ENCODE measurements at places on chromosomes 13 and 19.

DNA sequence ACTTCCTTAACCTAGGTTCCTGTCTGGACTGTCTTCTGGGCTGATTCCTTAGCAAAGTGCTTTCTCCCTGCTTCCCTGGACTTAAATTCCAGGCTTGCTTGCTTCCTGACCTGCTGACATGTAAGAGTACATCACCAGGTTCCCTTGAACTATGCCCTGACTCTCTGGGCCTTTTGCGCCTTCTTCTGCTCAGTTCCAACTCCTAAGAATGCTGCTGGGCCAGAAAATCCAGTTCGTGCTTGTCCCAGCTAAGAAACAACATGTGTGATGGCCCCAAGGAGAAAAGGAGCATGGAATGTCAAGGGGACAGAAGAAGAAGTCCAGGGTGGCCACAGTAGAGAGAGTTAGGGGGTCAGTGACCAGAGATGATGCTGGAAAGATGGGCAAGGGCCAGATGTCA lies 42.6 kb upstream of the MBNL2 start:
- no peak for DNase-seq

GRCh38 chr19:38025909-38026307 lies 118.9 kb downstream of the SIPA1L3 start:
- DNase-seq: no peak

GRCh38 chr13:51726446-51727193 lies 77.3 kb downstream of the DHRS12 start:
- no peak for DNase-seq

GRCh38 chr13:110524541-110525257 lies 36.8 kb downstream of the RAB20 start:
- DNase-seq: peak; percentile 73

GRCh38 chr19:48480183-48480557 lies 11.0 kb downstream of the CYTH2 start:
- peak; percentile 92 for DNase-seq

DNA sequence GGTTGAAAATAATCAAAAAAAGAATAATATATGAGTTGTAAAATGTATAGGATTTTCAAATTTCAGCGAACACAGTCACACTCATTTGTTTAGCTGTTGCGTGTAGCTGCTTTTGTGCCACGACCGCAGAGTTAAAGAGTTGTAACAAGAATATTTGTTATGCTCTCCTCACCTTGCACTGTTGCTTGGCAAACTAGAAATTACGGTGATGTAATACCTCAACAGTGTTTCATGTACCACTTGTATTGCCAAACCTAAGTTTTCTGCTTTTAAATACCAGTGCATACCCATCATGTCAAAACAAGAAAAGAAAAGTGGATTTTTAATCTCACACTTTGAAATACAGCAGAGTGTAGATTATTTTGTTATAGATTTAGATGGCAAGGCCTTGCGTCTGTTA lies 201.1 kb downstream of the NBEA start:
- no peak for DNase-seq

DNA sequence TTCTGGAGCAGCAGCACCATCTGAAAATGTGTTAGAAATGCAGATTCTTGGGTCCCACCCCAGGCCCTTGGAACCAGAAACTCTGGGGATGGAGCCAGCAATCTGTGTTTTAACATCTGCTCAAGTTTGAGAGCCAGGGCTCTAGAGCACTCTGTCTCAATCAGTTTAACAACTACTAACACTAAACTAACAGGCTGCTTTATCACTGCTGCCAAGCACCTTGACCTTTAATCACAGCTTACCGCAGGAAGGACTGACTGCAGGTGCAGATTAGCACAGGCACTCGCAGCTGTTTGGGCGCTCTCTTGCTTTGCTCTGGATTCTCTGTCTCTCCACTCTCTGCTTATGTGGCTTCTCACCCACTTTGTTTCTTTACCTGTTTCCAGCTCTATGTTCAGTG lies 163.5 kb downstream of the MTUS2 start:
- DNase-seq: no peak

GRCh38 chr19:29476528-29476927 lies 49.3 kb upstream of the VSTM2B start:
- DNase-seq: no peak

GRCh38 chr13:24313439-24313838 lies 4.1 kb downstream of the C1QTNF9 start:
- DNase-seq: no peak

GRCh38 chr19:23957660-23958281 lies 43.1 kb downstream of the ZNF726 start:
- no peak for DNase-seq

- no peak for DNase-seq
Measured at GRCh38 chr19:31957711-31958110, 387.7 kb upstream of the ZNF507 start.

DNA sequence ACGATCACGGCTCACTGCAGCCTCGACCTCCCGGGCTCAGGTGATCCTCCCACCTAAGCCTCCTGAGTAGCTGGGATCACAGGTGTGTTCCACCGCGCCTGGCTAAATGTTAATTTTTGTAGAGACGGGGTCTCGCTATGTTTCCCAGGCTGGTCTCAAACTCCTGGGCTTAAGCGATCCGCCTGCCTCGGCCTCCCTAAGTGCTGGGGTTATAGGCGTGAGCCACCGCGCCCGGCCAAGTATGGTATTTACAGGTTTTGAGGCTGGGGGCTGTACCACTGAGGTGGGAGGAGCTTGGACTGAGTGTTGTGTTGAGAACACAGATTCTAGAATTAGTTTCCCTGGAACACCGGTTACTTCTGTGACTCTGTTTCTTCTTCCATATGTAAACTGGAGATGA lies 452 bp upstream of the PPM1N start:
- no peak for DNase-seq

DNA sequence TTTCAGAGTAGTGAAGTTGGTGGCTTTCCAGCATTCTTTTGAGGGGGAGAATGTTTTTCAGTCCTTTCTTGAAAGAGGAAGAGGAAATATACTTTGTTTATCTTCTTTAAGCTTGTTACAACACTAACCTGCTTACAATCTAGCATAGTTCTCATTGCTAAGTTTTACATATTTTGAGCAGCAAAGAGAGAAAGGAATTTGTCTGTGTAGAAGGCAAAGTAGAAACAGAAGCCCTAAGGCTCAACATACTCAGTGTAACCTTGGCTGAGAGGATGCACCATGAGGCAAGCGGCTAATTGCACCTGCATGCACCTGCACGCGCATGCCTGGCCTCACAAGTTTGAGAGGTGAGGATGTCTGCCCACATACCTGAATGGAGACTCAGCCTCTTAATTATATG lies 2.2 kb downstream of the FRY start:
- DNase-seq: no peak

DNA sequence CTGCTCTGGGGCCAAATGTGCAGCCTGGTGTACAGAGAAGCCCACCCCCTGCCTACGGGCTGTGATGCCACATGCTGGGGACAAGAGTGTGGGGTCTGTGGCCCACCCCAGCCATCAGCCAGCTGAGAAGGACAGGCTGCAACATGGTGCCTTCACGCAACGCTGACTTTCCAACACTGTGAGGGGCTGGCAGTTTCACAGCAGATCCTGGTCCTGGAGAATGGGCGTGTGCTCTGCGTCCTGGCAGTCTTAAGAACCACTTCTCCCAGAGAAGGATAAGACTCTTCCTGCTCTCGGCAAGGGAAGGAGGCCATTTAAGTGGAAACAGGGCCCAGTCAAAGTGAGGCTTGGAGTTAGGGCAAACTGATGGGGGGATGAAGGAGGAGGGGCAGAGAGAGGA lies 4.6 kb downstream of the LRRC4B start:
- DNase-seq: no peak

- DNase-seq: no peak
Measured at GRCh38 chr19:48421548-48421947, 24.2 kb upstream of the GRWD1 start.

- DNase-seq: no peak
Measured at GRCh38 chr13:64397701-64398100, 2832.4 kb downstream of the PCDH9 start.

DNA sequence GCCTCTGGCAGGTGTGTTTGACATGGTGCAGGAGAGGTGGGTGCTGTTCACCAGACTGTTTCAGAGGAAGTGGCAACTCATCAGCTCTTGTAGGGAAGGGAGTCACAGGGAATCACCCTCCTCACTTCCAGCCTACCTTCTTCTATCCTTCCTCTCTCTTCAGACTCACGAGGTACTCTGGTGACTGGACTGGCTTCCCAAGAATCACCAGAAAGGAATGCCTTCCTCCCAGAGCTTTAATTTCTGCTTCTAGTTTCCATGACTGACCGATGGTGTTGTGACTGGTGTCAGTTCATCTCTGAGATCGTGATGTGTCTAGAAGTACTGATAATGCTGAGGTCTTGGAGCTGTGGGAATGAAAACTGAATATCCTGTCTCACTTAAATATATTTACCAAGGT lies 247.3 kb downstream of the KCTD12 start:
- no peak for DNase-seq

- no peak for DNase-seq
Measured at GRCh38 chr19:10643968-10644259, 10.2 kb upstream of the ILF3 start.

GRCh38 chr19:2500841-2501261 lies 24.9 kb downstream of the GADD45B start:
- no peak for DNase-seq

GRCh38 chr13:95155093-95155492 lies 146.2 kb downstream of the ABCC4 start:
- no peak for DNase-seq

DNA sequence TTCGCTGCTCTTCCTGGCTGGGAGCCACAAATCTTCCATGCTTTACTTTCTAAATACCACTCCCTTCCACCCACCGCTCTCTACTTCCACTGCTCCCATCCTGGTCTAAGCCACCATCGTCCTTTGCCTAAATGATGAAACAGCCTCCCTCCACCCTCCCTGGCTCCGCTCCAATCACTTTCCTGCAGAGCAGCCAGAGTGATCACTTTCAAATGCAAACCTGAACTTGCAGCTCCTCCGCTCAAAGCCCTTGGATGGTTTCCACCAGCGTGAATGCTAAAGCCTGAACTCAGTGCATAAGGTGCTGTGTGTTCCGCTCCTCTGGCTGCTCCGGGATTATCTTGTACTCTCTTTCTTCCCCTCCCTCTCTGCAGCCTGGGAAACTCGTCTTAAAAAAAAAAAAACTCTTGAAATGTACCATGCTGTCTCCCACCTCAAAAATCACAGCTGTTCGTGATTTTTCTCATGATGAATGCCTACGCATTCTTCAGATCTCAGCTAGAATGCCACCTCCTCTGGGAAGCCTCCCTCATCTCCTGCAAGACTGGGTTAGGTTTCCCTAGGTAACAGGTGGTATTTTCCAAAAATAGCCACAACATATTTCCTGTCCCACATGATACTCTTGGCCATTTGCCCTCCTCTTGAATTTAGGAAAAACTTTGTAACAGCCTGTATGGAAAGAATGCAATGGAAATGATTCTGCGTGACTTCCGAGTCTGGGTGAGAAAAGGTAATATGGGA lies 3.7 kb upstream of the SIN3B start:
- peak; percentile 81 for DNase-seq

DNA sequence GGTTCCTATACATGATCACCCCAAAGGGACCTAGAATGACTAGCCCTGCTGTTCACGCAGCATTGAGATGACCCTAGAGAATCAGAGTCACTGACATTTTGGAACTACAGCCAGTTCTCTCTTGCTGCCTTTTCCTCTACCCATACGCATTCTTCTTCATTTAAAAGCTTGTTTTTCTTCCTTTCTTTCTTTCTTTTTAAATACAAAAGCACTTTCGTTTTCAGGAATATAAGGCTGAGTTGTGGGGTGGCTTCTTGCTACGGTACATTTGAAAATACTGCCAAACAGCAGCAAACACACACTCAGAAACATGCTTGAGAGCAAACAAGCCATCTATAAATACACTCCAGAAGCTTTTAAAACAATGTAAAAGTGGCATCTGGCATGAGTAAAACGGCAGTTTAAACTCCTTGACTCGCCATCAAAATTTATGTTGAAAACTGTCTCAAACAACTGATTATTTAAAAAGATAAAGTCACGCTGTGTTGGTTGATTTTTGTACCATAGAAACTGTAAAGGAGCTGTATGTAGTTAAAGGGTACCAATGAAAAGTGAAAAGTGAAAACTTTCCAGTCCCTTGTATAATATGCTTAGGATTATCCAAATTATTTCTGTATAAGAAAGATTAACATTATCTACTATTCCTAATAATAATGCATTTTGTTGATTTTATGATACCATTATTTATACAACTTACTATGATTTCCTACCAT lies 95.6 kb downstream of the PCDH9 start:
- no peak for DNase-seq

DNA sequence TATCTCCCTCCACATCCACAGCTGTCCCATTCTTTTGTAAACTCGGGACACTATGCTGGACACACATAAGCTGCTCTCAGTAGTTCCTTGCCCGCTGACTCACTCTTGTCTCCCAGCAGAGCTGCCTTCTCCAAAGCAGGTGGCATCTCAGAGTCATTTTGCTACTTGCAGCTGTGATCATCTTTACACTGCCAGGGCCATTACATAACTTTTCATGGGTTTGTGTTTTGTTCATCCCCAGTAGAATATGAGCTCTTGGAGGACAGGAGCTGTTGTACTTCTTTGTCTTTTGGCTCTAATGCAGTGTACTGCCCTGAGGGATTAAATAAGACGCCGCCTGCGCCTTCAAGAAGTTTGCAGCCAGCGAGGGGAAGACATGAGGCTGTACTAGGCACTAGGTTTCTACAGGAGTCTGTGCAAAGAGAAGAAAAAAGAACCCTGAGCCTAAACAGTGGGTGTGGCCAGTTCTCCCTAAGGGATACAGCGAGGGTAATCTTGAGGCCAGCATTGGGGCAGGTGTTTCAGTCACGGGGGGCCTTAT lies 40.8 kb upstream of the GPR183 start:
- DNase-seq: peak; percentile 53

- no peak for DNase-seq
Measured at GRCh38 chr13:100987948-100988347, 313.4 kb upstream of the TMTC4 start.

GRCh38 chr19:11856596-11857250 lies 8.2 kb downstream of the ZNF439 start:
- no peak for DNase-seq

DNA sequence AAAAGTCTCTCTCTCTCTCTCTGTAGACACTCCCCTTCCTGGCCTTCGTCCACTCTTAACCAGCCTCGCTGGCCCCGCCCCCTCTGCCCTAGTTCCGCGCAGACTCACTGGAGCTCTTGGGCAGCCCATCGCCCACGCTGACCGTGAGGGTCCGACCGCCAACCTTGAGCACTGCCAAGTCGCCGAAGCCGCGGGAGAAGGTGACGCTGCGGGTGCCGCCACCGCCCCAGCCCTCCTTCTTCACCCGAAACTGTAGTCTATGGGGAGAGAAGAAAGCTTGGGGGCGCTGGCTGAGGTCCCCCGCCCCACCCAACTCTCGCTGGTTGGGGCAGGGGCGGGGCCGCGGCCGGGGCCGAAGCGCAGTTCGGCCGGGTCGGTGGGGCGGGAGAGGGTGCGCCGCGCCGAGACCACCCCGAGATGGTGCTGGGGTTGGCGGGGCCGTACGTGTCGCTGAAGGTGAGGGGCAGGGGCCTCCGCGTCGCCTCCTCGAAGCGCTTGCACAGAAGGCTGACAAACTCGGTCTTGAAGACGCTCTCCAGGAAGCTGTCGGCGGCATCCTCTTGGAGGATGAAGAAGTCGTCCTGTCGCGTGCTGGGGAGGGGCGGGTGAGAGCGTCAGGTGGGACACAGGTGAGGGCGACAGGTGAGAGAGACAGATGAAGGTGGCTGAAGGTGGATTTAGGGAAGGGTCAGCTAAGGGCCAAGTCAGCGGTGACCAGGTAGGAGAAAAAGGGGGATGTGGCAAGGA lies 12.6 kb upstream of the ZNF414 start:
- DNase-seq: peak; percentile 95
